Cerebellar nuclear complex (tissue), 1 donor: ENCODE measurements at places on chromosomes 1 and 21.
A peak's percentile ranks its signal among the peaks of the same experiment; 100 is the strongest.

- no peak for DNase-seq
Observed at GRCh38 chr1:33410091-33410701, 20.7 kb downstream of the PHC2 start.

DNA sequence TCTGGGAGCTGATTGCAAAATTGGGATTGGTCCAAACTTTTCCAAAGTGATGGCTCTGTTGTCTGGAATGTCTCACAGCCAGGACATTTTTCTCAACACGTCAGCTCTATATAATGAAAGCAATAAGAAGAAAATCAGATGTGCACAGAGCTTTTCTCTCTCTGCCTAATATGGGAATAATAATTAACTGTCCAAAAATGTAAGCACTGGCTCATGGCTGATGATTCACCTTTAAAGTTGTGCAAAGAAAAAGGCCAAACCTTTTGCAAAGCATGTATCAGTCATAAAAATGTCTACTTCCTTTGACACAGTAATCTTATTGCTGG, 30.4 kb downstream of the ZNF281 start:
- DNase-seq: no peak

GRCh38 chr1:71737768-71738167, 544.6 kb downstream of the NEGR1 start:
- DNase-seq: peak; percentile 83

- DNase-seq: no peak
Observed at GRCh38 chr21:38496224-38496623, 2.1 kb downstream of the ERG start.

DNA sequence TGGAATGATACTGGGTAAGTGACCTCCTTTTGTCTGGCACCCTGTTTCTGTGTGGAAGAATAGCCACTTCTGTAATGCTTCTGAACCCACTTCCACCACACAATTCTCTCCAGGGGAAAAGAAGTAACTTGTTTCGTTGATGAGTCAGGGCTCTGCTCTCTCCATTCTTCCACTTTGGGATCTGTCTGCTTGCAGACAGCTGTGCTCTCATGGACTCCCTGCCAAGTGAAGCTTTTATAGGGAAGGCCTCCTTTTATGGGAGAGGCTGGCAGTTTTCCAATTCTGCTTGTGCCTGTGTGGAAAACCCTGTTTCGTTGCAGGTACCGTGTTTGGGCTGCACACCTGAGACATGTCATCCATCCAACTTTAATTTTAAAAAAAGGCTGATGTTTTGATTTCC, 130.7 kb downstream of the GIPC2 start:
- DNase-seq: no peak

DNA sequence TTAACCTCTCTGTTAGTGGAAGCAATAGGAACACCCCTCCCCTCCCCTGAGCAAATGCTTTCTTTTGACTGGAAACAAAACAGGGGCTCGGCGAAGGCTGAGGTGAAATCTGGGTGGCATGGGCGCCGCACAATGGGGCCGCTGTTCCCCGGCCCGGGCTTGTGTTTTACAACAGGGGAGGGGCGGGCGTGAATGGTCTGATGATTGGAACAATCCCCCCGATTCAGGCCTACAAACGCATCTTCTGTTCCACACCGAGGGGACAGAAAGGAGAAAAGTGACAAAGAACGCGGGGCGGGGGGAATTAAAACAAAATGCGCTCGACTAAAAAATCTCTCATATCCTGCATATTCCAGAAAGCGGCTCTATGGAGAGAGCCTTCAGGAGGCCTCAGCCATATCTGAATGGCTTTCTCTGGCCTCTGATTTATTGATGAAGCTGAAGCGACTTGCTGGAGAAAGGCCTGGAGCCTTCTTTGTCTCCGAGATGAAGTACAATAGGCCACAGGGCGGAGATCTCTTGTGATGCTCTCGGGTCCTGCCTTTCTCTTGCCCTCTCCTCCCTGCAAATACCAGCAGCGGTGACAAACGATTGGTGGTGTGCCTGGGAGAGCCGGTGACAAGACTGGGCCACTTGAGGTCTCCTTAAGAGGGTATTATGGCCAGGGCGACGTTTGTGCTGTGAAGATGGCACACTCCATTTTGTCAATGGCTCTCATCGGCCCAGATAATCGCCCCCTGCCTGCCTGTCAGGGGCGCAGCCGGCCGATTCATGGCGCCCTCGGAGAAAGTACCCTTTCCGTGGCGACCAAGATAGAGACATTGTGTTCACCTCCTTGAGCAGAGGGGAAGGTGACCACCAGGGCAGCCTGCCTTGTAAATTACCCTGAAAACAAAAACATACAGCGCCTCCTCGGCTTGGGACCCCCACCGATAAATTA, 47.1 kb upstream of the OLIG2 start:
- DNase-seq: no peak

DNA sequence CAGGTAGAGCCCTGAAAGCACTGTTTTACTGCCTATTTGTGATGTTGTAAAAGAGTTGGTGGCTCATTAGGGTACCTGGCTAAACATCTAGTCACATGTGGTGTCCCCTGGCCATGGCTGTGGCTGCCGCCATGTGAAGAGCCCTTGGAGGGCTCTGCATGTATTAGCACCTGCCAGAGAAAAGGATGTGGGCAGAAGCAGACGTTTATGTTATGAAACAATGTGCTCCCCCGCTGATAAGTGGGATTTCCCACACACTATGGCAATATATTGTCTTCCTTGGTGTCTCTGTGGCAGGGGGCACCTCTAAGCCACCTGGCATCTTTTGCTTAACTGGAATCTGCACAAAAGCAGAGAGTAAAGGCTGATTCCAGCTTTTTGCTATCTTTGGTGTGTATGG, 9.6 kb downstream of the TENT5C start:
- no peak for DNase-seq

- no peak for DNase-seq
Observed at GRCh38 chr21:35256468-35256988, 207.4 kb upstream of the RUNX1 start.

DNA sequence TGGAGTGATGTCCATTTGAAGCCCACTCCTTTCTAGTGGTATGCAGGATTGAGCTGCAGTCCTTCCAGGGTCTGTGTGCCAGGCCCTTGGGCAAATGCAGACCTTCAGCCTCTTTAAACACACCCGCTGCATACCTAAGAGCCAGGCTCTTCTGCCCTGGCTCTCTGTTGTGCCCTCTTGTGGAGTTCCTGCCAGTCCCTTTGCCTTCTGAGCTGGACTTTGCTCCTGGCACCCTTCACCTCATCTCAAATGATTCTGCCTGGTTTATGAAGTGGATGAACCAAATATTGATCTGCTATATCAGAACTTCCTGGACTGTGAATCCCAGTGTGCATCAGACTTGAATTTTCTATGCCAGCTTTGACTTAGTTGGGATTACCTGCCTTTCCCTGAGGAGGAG, 158.8 kb downstream of the URB2 start:
- no peak for DNase-seq

GRCh38 chr1:10252508-10252907, 42.1 kb downstream of the KIF1B start:
- DNase-seq: no peak

- no peak for DNase-seq
Observed at GRCh38 chr1:12078938-12079861, 16.1 kb downstream of the TNFRSF8 start.

GRCh38 chr1:207797229-207797973, 45.5 kb downstream of the CD46 start:
- DNase-seq: peak; percentile 54

DNA sequence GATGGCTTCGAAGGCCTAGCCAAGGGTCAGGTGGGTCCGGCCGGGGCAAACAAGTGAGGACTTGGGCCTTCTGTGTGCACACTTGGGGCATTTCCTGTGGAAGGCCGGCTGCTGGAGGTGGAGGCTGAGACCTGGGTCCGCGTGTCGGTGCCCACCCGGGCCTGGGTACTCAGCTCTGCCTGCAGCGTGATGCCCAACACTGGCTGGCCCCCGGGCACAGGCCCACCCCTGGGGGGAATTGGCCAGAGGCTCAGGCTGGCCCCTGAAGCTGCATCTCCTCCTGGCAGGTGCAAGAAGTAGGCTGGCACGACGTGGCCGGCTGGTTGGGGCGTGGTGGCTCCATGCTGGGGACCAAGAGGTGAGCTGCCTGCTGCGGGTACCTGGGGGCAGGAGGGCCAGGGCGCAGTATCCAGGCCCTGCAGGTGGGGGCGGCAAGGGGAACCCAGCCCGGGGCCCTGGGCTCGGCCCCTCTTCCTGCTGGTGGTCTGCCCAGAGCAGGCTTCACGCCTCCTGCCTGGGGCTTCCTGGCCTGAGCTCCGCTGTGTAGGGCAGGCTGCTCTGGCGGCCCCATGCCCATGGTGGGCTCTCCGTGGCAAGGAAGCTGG, 17.2 kb downstream of the CFAP410 start:
- no peak for DNase-seq

- DNase-seq: no peak
Observed at GRCh38 chr1:87928623-87929022, 599.9 kb downstream of the LMO4 start.

GRCh38 chr1:200233393-200233792, 176.4 kb downstream of the ZNF281 start:
- DNase-seq: no peak

GRCh38 chr1:154735804-154736168, 127.8 kb upstream of the ADAR start:
- DNase-seq: no peak

GRCh38 chr1:109631513-109632505, 12.2 kb downstream of the AMPD2 start:
- DNase-seq: no peak

- no peak for DNase-seq
Observed at GRCh38 chr1:173430677-173431303, 46.3 kb upstream of the PRDX6 start.

DNA sequence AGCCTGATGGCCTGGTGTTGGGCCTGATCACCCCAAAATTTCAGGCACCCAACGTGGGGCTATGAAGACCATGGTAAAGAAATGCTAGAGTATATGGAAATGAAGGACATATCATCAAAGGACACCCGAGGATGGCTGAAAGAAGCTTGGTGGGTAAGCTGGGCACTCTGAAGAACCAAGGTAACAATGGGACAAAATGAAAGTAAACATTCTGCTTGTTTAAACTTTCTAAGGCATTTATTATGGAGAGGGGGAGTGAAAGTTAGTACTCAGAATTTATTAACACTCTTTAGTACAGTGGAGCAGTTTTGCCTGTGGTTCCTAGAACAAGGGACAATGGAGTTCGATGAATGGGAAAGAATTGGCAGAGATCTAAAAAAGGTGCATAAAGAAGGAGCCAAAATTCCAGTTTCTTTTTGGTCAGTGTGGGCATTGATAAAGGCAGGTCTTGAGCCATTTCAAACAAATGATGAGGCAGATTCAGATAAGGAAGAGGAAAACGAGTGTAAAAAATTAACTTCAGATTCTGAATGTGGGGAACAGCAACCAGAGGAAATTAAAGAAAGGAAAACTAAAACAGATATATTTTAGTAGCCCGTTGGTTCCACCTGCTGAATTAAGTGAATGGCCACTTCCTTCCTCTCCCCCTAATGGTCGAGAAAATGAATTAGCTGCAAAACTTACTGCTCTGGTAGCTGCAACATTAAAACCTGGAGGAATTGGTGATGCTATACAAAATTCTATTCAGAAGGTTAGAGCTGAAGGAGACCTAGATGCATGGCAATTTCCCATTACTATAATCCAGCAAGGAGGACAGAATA, 8.4 kb upstream of the PM20D1 start:
- no peak for DNase-seq

DNA sequence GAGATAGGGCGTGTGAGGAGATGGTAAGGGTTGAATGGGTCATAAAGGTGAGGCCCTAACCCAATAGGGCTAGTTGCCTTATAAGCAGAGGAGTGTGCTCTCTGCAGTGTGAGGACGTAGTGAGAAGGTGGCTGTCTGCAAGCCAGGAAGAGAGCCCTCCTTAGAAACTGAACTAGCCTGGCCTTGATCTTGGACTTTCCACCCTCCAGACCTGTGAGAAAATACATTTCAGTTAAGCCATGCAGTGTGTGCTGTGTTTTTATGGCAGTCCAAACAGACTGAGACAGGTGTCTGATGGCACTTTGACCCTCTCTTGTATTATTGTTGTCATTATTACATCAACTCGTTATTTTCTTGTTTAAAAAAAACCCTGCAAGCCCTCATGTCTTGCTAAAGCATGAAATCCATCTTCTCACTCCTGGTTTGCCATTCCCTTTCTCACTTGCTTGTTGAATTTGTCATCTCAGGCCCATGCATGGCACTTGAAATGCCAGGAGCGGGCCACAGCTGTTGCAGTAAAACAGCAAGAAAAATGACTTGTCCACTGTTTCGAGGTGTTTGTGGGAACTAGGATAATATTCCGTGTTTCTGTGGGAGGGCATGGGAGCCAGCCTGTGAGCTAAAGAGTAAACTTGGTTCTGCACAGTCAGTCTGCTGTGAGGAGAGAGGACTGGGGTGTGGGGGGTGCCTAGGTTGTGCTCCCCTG, 78.6 kb downstream of the STUM start:
- no peak for DNase-seq

GRCh38 chr1:229410692-229411433, 23.0 kb downstream of the ACTA1 start:
- DNase-seq: peak; percentile 83

DNA sequence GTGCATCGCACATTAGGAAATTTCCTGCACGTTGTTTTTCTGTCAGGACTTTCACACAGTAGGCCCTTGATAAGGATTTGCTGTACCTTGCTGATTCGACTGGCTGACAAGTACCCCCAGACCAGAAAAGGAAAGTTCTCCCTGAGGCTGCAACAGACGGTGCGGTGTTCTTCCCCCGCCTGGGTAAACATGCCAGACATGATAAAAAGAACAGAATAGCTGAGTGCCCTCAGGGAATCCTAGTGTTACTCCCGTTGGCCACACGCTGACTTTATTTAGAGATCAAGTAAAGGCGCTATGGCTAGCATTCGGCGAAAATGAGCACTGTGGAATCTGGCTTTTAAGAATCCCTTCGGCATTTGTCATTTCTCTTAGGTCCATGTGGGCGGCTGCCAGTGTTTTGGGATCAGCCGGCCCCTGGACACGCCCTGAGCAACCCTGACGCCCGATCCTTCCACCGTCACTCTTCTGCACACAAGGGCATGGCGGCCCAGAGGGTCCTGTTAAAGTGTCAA, 607.7 kb downstream of the KIF26B start:
- DNase-seq: no peak

GRCh38 chr1:90561103-90561783, 155.9 kb downstream of the BARHL2 start:
- no peak for DNase-seq

DNA sequence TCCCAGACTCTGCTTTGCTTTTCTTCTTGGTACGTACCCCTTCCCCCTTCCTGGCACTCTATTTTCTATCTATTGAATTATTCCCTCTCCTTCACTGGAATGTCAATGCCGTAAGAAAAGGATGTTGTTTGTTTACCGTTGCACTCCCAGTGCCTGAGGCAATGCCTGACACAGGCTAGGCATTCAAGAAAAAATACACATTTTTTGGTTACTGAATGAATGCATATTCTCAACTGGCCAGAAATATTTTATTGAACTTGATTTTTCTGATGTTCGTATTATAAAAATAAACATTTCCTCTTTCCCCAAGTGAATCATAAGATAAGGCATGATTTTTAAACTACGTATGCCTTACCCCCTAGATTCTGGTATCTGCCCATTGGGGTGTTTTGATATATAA, 41.2 kb downstream of the GNG12 start:
- no peak for DNase-seq
